Activated naive CD8-positive, alpha-beta T cell treated with anti-CD3 and anti-CD28 coated beads, Interleukin-2, amount 50 U/mL, for 16 hours (primary cell): ENCODE measurements at places on chromosomes 4 and X.

DNA sequence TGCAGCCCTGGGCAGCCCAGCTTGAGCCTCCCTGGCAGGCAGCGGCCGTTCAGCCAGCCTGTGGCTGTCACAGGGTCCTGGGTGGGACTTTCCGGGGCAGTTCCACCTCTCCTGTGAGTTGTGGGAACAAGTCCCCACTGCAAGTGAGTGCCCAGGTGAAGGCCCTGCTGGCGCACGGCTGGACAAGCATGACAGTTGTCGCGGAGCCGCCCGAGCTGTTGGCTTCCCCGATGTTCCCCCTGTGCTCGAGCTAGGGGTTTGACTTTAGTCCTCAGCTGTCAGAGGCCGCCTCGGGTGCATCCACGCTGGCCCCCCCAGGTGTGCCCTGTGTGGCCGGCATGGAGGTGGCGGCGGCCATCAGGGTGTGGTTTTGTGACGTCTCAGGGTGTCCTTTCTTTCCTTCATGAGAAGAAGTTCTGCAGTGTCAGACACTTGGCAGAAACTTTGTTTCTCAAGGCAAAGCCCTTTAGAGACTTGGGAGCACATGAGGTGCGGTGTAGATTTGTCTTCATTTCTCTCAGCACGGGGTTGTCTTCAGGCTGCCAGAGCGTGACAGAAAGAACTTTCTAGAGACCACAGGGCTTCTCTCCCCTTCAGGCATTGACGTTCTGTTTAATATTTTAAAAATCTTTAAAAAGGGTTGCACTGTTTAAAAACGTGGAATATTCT is 69.4 kb upstream of the HGFAC start:
- no peak for DNase-seq

- no peak for DNase-seq
Observed at GRCh38 chr4:80711956-80712355, 318.6 kb upstream of the BMP3 start.

- no peak for DNase-seq
Observed at GRCh38 chr4:170978990-170979389, 834.2 kb upstream of the GALNTL6 start.

GRCh38 chr4:74474345-74475090 is 29.6 kb downstream of the AREG start:
- DNase-seq: no peak

- DNase-seq: no peak
Observed at GRCh38 chr4:150130933-150131332, 52.7 kb downstream of the DCLK2 start.

DNA sequence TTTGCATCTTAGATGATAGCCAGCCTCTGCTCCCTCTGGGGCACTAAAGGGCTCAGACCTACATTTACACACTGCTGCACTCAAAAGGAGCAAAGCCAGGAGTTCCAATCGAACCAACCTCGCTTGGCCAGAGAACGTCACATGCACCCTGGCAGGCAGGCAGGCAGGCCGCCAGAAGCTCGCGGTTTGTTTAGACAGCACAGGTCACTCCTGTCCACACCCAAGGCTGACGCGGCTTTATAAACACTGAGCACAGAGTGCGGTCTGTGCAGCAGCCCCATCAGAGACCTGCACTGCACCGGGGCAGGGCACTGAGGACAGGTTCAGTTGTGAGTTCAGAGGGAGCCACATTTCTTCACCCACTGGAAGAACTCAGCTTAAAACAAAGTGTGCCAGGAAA is 143.9 kb downstream of the BCOR start:
- DNase-seq: no peak

GRCh38 chr4:15930314-15930713 is 8.2 kb downstream of the FGFBP1 start:
- DNase-seq: no peak

GRCh38 chr4:140304346-140304745 is 69.1 kb upstream of the SCOC start:
- DNase-seq: no peak

GRCh38 chr4:151407466-151408379 is 1.3 kb upstream of the FHIP1A start:
- no peak for DNase-seq

- no peak for DNase-seq
Observed at GRCh38 chrX:120144178-120144844, 14.1 kb upstream of the RHOXF2 start.

DNA sequence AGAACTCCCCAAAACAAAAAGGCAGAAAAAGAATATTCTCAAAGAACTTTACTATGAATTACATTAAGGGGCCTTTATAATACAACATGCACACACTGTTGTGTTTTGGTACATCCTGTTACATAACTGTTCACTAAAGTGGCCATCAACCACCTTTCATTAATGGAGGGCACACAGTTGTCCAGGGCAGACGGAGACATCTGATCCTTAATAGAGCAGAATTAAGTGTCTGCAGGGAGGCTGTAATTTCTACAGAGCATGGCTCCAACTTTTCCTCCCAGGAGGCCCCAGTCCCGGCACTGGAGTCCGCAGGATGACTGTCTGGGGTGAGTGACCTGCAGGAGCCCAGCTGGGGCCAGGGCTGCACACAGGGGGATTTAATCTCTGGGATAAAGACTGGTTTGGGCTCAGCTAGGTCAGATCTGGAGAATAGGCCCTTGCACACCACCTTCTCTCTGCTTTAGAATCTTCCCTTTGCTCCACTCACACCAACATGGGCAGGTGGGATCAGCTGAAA is 233.4 kb downstream of the MAML3 start:
- DNase-seq: no peak

DNA sequence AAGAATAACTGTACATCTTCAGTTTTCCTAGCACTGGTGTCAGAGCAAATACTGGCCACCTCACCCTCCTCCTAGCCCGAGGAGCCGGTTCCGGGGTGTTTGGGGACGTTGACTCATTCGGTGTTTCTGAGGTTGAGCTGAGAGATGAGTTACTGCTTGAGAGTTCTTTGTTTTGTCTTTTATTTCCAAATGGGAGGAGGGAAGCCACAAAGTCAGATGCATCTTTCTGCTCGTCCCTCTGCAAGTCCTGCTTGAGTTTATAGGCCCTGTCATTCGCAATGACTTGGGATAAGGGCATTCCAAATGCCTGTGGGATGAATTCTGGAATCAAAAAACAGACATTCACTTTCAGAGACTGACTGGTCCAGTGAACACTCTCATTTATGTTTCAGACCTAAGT is 77.5 kb downstream of the HCCS start:
- no peak for DNase-seq

GRCh38 chrX:126272795-126273497 is 106.9 kb upstream of the DCAF12L2 start:
- DNase-seq: no peak

- no peak for DNase-seq
Observed at GRCh38 chrX:53065104-53065503, 16.5 kb downstream of the GPR173 start.

- DNase-seq: no peak
Observed at GRCh38 chr4:107391630-107392028, 328.4 kb downstream of the PAPSS1 start.

DNA sequence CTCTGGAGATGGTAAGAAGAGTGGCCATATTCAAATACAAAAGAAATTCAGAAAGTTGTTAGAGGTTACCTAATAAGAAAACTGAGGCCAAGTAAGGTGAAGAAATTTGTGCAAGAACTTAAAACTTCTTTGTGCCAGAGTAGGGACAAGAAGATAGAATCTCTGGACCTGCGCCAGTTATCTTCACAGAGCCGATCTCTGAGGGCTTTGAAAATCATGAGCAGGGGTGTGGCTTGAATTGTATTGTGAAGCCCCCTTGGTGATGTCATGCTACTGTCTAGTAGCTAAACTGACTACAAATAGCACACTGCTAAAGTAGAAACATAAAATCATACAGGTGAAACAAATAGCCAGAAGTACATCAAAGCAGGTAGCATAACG is 184.6 kb downstream of the UGT8 start:
- no peak for DNase-seq

DNA sequence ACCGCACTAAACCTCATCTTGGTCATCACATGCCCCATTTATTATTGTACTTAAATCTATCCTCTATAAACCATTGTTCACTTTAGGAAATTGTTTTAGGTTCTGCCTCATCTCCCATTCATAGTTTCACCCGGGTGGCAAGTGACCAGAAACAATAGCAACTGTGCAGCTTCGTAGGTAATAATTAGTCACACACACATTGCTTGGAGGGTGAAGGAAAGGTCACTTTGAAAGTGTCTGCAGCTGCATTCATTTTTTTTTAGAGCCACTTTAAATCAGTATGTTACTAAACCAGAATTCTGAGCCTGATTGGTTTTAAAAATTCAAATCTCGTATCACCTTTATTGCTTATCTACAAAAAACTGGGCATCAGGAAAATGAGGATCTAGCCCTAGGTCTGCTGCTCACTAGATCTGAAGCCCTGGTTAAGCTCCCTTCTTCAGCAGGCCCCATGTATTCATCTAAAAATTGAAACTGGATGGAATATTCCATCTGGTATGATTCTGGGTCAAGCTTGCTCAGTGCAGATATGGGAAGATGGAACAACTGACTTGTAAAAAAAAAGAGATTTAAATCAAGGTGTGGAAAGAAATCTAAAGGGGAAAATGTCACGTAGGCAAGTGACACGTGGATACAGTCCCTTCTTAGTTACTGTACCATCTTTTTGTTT is 62.4 kb downstream of the LIMCH1 start:
- DNase-seq: no peak

- no peak for DNase-seq
Observed at GRCh38 chrX:77143907-77144306, 303.3 kb upstream of the FGF16 start.

DNA sequence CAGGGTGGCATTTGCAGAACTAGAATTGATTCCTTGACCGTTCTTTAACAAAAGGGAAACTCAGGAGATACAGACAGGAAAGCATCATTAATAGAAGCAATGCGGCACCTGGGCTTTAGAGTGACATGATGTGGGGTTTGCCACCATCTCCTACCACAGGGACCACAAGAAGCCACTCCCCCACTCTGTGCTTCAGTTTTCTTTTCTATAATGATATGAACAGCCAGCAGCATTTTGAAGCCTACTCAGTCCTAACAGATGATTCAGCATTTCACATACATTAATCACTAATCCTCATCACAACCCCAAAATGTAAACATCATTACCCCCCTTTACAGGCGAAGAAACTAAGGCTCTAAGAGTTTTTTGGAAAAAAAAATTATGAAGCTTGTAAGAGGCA is 22.9 kb downstream of the CCDC149 start:
- DNase-seq: no peak

GRCh38 chr4:79526641-79527565 is 118.9 kb upstream of the GK2 start:
- DNase-seq: no peak

GRCh38 chr4:1008840-1009541 is 2.4 kb upstream of the FGFRL1 start:
- no peak for DNase-seq

DNA sequence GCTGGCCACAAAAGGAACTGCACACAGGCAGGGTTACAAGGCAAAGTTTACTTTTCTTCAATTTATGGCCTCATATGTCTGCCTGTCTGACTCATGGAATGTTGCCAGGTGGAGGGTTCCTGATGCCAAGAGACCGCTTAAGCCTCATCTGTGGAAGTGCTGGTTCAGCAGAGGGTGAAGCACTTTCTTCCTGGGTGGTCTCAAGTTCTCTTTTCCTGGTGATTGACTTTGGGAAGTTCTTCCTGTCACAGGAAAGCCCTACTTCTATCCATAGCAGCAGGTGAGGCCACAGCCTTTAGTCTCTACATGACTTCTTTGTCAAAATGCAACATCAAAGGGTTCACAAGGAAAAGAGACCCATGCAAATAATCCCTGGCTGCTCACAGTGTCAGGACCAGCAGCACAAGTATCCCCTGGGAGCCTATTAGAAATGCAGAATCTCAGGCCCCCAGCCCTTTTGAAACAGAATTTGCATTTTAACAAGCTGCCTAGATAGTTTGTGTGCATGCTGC is 81.4 kb upstream of the IGFBP7 start:
- no peak for DNase-seq

- no peak for DNase-seq
Observed at GRCh38 chr4:13169731-13170525, 314.2 kb downstream of the RAB28 start.

- no peak for DNase-seq
Observed at GRCh38 chrX:12899506-12899905, 6.9 kb upstream of the TLR8 start.

GRCh38 chrX:70922774-70923473 is 8.0 kb downstream of the SLC7A3 start:
- no peak for DNase-seq

DNA sequence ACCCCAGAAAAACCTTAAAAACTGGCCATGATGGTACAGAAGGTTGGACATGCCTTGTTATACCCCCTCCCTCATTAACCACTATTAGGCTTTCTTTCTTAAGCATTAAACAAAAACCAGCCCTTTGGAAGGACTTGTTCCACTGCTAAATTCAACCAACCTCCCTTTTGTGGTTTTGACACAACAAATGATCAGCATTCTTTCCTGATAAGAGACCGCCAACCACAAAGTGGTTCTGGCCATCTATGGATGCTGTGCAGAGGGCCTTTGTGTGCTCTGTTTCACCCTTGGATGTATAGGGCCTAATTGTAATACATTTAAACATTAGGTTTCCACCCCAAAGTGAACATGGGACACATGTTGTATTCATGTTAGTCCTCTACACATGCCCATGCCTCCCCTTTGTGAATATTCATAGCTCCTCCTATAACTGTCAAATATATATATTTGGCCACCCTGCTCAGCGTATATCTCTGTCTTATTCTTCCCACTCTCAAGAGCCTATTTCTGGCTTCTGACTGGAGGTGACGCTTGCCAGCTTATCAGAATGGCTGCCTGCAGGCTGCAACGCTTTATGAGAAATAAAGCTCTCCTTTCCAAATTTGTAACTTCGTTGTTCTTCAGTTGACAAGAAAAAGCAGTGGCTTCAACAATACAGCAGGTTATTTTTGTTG is 126.6 kb downstream of the NPNT start:
- DNase-seq: no peak

GRCh38 chr4:111836601-111837000 is 308.7 kb upstream of the FAM241A start:
- DNase-seq: no peak

- DNase-seq: no peak
Observed at GRCh38 chr4:139828966-139829664, 163.5 kb downstream of the MGST2 start.

DNA sequence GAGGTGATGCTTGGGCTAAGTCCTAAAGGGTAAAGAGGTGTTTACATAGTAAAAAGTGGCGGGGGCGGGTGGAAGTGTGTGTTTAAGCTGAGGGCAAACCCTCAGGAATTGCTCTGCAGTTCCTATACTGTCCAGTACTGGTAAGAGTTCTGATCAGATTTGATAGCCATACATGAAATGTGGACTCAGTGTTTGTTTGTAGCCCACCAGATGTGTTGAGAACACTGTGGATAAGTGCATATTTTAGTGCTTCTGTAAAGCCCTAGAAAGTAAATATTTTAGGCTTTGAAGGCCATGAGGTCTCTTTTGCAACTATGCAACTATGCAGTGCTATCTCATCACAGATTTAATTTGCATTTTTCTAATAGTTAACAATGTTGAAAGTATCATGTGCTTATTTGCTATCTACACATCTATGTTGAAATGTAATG is 80.7 kb upstream of the EOLA2 start:
- no peak for DNase-seq

- no peak for DNase-seq
Observed at GRCh38 chrX:7132335-7133049, 15.0 kb upstream of the STS start.

GRCh38 chr4:149166365-149166764 is 649.3 kb downstream of the IQCM start:
- DNase-seq: no peak
